ENCODE measurements at places on chromosomes 5 and 9.
A peak's percentile ranks its signal among the peaks of the same experiment; 100 is the strongest.

GRCh38 chr9:70159630-70160029, 99.1 kb upstream of the SMC5 start:
- DNase-seq, result no peak

DNA sequence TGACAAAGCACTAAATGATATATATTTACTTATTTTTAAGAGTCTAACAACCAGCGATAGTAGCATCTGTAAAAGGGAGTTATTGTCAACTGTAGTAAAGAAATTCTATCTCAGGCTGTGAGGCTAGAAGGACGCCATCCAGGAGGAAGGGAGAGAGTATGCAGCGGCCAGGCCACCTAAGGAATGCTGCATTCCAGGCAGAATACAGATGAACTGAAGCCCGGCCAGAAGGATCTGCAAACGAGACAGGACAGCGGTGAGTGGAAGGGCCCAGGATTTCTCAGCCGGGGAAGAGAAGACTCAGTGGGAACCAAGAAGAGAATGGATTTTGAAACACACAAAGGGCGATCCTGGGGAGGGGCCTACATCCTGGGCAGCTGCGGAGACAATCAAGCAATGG, 7.4 kb downstream of the RETREG1 start:
- no peak for DNase-seq

DNA sequence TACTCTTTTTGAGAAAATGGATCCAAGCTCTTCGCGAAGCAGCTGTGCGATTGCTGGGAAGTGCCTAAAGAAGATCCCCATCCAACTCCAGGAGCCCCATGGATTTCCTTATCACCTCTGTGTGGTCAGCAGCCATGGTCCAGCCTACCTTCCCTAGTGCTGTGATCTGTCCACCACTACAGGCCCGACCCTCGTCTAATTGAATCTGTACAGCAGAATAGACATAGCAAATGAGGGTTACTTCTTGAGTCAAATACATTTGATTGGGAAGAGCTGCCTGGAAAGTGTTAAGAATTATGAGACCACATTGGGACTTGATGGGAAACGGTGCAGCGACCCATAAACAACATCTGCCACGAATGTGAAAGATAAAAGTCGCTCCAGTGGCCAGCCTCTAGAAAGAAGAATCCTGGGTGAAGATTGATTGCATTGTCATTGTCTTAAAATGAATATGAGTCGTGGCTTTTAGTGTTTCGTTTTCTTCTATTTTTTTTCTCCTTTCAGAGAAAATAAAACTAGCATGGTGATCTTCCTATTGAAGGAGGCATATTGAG, 118.4 kb downstream of the PAM start:
- no peak for DNase-seq

DNA sequence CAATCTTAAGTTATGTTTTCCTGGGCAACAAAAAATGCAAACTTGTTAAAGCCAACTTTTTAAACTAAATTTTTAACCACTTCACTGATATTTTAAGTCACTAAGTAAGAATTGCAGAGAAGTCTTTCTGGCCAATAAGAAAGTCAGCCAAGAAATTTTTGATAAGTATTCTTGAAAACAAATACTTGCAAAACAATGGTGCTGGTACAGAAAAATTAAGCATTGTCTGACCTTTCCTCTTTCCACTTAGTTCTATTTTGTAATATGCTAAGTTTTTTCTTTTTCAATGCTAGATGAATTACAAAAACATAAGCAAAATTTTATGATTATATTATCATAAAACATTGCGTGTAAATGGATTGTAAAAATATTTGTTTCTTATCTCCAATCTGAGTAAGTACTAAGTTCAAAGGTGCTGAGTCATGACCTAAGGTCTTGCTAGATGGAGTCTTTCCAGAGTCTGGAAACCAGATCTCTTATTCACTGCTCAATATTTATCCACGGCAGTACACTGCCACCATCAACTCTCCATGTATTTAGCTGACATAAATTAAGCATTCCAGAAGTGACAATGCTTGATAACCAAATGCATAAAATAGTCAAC, 139.7 kb downstream of the MEF2C start:
- DNase-seq, result no peak

DNA sequence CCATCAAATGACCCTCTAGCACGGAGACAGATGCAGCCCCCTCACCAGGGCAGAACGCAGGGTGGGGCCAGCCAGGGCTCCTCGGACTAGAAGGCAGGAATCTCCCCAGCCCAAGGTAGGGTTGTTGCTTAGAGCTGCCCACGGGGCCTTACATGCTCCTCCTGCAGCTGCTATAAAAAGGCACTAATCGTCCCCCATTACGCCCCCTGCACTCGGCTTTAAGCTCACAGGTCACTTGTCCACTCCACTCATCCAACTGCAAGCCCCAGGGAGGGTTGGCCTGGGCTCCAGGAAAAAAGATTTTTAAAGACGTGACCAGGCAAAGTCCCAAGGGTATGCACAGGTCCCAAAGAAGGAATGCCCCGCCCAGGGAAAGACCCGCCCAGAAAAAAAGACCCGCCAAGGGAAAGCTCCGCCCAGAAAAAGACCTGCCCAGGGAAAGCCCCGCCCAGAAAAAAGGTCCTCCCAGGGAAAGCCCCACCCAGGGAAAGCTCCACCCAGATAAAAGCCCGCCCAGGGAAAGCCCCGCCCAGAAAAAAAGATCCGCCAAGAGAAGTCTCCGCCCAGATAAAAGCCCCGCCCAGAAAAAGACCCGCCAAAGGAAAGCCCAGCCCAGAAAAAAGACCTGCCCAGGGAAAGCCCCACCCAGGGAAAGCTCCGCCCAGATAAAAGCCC, 11.1 kb downstream of the GRIN1 start:
- DNase-seq, result peak; percentile 23

DNA sequence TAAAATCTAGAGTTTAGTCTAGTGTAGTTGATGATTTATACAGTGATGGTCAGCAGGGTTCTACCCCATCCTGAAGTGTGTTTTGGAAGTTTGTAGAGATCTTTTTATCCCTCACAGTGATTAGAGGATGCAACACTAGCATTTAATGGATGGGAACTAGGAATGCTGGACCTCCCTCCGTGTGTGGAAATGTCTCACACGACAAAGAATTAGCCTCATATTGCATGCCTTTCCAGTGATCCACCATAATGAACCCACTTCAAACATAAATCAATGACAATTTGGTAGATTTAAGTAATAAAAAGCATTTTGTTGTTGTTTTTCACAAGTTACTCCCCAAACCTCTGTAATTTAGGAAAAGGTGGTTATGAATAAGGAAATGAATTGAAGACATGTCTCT, 82.5 kb upstream of the LMNB1 start:
- DNase-seq, result no peak

All from CD4-positive, alpha-beta T cell treated with Interleukin-10 for 1 hour (primary cell).